GM13976 (cell line): ENCODE measurements at places on chromosomes 12 and 14.

- DNase-seq, result no peak
These were observed 61.7 kb downstream of the PPP1R12A start for GRCh38 chr12:79873201-79873600.

DNA sequence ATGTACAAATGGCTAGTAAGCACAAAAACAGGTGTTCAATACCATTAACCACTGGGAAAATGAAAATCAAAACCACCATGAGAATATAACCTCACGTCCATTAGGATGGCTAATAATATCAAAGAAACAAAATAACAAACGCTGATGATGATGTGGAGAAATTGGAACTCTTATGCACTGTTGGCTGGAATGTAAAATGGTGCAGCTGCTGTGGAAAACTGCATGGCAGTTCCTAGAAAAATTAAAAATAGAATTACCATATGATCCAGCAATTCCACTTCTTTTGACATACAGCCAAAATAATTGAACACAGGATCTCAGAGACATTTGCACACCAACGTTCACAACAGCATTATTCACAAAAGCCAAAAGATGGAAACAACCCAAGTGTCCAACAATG lies 51.5 kb downstream of the TMPRSS12 start:
- no peak for DNase-seq

DNA sequence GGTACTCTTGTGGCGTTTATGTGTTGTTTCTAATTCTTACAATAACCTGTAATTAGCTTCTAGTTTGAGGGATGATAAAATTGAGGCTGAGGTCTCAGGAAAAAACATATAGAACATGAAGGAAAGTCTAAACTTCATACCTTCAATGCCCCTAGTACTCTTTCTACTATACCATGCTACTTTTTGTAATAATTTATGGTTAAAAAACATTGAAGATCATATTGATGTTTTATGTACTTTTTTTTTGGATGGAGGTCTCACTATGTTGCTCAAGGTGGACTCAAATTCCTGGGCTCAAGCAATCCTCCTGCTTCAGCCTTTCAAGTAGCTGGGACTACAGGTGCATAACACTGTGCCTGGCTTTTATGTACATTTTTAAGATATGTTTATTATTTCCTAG lies 13.8 kb downstream of the G2E3 start:
- no peak for DNase-seq

GRCh38 chr12:121860257-121860656 lies 1.6 kb upstream of the HPD start:
- DNase-seq, result no peak

- no peak for DNase-seq
These were observed 12.4 kb downstream of the GCN1 start for GRCh38 chr12:120181991-120182631.

GRCh38 chr12:26287671-26288381 lies 92.5 kb downstream of the SSPN start:
- DNase-seq, result no peak

DNA sequence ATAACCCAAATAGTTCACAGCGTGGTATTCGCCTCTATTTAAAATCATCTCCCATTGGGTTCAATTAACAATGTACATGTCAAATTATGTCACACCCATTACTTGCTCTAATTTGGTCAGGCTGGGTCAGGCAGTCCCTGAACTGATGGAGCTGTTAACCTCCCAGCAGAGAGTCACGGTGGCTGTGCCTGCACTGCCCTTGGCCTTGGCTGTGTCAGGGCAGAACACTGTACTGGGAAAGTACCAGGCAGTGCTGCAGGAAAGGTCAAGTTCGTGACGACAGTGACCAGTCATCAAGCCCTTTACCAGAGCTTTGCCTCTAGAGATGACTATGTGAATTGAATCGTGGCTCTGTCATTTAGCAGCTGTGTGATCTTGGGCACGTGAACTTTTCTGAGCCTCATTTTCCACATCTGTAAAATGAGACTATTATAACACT lies 100.0 kb downstream of the ARF6 start:
- peak; percentile 67 for DNase-seq

- DNase-seq, result no peak
These were observed 24.8 kb downstream of the PELI2 start for GRCh38 chr14:56143025-56143424.

- no peak for DNase-seq
These were observed 630.0 kb upstream of the LMO3 start for GRCh38 chr12:17235996-17236395.

GRCh38 chr12:123854918-123855317 lies 92.8 kb downstream of the DNAH10 start:
- no peak for DNase-seq

- no peak for DNase-seq
These were observed 67.0 kb downstream of the EML1 start for GRCh38 chr14:99860219-99860618.

DNA sequence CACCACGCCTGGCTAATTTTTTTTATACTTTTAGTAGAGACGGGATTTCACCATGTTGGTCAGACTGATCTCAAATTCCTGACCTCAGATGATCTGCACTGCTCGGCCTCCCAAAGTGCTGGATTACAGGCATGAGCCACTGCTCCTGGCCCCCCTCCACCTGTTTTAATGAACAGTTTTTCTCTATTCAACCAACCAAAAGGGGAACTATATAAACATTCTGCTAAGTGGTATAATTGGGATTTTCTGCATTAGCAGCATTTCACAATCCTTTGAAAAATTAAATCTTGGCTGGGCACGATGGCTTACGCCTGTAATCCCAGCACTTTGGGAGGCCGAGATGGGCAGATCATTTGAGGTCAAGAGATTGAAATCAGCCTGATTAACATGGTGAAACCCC lies 44.8 kb downstream of the KNTC1 start:
- no peak for DNase-seq

DNA sequence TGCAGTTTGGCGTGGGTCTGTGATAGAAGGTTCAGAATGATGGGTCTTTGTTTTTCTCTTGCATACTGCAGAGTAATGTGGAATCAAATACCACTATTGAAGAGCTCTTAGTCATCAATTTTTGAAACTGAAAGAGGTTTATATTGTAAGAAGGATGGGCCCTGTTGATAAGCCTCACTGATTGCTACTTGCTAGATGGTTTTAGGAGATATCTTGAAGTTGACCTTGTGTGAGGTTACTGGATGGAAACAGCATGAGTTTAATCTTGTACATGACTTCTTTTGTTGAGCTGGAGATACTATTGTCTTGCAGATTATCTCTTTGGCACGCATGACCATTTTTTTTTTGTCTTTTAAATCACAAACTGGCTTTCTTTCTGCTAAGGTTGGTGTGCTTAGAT lies 13.8 kb downstream of the BICD1 start:
- peak; percentile 63 for DNase-seq

- no peak for DNase-seq
These were observed 133.8 kb upstream of the TBX3 start for GRCh38 chr12:114817571-114818425.

DNA sequence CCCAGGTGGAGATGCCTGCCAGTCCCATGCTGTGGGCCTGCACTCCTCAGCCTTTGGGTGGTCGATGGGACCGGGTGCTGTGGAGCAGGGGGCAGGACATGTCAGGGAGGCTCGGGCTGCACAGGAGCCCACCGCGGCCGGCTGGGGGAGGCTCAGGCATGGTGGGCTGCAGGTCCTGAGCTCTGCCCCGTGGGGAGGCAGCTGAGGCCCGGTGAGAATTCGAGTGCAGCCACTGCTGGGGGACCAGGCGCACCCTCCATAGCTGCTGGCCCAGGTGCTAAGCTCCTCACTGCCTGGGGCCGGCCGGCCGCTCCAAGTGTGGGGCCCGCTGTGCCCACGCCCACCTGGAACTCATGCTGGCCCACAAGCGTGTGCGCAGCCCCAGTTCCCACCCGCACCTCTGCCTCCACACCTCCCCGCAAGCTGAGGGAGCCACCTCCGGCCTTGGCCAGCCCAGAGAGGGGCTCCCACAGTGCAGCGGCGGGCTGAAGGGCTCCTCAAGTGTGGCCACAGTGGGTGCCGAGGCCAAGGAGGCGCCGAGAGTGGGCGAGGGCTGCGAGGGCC lies 49.6 kb downstream of the DACT1 start:
- no peak for DNase-seq

- DNase-seq, result no peak
These were observed 218.6 kb upstream of the FOXN3 start for GRCh38 chr14:89635615-89636014.

DNA sequence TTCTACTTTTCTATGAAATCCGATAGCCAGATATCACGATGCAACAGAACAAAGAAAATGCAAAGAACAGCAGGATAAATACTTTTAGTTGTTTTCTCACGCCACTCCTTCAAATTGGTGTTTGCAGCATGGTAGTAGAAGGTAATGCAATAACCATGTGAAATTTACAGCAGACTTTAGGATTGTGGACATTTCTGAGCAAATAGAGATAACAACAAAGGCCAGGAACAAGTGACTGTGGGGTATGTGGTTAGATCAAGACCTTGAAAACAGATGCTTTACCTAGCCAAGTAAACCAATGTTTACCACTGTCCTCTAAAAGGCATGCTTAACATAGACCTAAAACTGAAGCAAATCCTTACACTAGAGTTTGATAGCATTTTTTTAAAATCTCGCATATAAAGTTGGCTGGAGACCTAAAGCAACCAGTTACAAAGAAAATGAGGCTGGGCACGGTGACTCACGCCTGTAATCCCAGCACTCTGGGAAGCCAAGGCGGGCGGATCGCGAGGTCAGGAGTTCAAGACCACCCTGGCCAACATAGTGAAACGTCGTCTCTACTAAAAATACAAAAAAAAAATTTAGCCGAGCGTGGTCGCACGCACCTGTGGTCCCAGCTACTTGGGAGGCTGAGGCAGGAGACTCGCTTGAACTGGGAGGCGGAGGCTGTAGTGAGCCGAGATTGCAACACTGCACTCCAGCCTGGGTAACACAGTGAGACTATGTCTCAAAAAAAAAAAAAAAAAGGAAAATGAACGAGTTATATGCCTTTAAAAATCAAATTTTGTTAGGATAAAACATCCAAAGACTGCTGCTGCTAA lies 123.2 kb upstream of the FOXN3 start:
- DNase-seq, result no peak

- DNase-seq, result no peak
These were observed 37.3 kb upstream of the PLEKHG7 start for GRCh38 chr12:92665496-92665895.

DNA sequence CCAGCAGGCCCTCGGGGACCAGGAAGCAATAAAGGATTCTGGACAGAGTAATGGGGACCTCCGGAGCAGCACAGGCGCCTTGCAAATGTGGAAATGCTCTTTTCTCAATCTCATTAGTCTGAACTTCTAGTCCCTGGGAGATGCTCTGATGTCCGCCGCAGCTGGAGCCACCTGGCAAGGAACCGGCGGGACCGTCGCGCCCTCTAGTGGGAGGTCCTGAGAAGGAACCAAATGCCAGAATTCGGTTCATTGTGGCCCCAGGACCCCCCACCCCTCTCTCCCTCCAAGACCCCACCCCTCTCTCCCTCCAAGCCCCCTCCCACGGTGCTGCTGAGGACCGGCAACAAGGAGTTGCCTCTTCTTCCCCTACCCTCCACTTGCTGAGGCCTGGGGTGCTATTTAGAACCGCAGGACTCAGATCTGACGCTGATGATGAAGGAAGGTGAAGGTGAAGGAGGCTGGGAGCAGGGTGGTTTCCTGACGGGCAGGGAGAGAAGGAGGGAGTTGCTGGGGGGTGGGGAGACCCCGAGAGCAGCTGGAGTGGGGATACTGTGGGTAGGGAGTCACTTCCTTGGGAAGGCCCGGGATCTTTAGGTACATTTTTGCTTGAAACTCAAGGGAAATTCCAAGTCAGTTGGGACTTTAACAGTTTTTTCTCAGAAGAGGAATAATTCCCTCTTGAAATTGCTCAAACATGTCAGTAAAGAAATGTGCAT lies 42.5 kb downstream of the SMIM41 start:
- DNase-seq, result peak; percentile 84

DNA sequence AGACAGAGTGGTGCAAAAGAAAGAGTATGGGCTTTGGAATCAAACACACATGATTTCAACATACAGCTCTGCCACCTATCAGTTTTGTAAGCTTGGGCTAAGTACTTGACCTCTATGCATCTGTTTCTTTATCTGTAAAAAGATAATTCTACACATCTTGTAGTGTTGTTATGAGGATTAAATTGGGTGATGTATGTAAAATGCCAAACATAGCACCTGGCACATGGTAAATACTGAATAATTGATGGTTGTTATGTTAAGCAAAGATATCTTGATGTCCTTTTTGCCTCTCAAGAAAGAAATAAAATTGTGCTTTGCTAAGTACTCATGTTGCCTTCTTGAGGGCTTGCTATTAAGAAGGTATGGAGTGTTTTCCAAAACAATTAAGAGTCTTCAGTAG lies 2.3 kb upstream of the CSRP2 start:
- no peak for DNase-seq

- DNase-seq, result no peak
These were observed 2.4 kb upstream of the HOXC12 start for GRCh38 chr12:53952335-53952694.

DNA sequence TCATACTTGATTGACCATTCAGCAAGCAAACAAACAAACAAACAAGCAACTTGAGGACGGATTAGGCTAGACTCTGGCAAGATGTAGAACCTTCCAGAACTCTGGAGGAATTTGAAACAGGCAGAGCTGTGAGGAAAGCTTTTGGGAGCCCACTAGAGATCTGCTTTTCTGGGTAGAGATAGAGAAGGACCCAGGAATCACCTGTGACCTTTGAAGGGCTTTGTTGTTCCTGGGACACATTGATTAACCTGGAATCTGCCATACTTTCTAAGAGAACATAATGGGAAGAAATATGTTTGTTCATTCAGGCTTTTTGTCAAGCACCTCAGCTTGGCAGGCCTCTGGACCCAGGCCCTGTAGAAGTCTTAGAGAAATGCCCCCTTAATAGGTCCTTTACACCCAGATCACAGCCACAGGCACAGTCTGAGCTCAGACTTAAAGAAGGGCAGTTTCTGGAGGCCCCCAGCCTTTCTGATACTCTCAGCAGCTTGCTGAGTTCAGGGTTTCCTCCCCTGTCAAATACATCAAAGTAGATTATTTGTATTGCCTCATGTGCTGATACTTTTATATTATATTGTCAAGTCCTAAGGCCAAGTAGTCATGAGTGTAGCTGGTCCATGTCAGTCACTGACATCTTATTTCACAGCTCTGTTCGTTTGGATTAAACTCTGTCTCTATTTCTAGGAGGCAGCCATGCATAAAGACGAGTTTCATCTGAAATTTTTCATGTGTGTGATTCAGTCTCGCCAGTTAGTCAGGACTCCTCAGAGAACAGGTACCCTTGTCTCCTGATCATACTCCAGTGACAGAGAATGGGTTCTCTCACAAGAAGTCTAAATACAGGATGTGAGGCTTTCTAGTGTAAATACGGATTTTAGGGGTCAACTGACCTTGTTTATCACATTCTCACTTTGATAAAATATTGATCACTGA lies 1.1 kb upstream of the SENP1 start:
- DNase-seq, result no peak
